ENCODE measurements at places on chromosomes 6 and 20.

GRCh38 chr6:127952831-127953230 is 52.0 kb upstream of the THEMIS start:
- DNase-seq, result no peak

DNA sequence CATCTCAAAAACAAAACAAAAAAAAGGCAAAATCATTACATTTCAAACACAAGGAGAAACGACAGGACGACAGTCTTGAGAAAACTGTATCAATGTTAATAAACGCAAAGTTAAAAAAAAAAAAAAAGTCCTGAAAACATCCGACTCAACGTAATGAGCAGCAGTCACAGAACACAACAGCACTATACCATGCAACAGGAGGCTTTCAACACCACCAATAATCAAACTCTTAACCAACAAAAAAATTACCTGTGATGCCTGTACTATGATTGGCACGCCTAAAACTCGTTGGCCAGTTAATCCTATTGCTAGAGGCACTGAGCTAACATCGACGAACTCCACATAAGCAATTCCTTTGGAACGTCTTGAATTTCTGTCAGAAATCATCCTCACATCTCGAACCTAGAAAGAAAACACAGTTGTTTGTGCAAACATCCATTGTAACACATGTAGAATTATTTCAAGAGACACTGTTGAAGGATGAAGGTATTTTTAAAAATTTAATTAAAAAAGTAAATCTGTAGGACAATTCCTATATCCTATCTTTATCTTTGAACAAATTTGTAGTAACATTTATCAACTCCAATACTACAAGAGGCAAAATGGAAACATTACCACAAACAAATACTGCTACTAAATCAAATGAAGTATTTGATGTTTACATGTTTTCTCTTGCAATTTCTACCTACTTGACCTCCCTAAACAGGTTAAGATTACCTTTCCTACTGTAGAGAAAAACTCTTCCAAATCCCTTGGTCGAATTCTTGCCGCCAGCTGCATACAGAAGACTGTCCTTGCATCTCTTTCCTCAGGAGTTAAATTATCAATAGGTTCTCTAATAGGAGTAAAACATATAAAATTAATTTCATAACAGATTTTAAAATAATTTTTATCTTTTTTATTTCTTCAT is 17.5 kb downstream of the RBM39 start:
- no peak for DNase-seq

DNA sequence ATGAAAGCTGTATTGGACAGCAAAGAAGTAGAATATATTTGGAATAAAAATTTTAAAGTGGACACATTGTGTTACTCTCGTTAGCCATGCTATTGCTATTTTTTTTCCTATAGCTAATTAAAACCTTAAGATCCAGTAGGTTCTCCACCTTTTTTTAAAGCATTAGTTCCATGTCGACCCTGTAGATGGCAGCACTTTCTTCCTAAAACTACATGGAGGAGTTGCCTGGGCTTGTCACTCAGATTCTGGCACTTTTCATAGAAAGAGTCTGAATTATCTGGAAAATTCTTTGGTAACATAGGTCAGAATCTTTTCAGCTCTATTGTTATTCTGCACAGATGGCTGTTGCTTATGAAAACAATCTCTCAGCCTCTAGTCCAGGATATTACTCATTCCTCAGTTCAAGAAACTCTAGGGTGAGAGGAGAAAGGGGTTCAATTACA is 42.0 kb upstream of the ESR1 start:
- peak; percentile 94 for DNase-seq

DNA sequence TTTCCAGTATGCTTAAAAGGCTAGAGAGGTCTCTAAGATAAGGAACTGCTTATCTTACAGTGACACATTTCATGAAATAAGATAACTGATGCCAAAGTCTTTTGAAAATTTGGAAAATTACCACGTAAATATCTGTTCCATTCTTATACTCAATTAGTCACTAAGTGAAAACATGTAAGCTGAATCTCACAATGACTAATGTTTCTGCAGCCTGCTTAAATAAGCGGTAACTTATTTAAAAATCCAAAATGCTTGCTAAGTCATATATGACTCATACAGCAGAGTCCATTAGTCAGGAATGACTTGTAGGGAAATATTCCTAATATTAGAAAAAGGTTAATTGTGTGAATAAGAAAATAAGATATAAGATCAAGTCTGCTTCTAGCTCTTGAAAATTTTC is 27.8 kb upstream of the LGSN start:
- peak; percentile 44 for DNase-seq

DNA sequence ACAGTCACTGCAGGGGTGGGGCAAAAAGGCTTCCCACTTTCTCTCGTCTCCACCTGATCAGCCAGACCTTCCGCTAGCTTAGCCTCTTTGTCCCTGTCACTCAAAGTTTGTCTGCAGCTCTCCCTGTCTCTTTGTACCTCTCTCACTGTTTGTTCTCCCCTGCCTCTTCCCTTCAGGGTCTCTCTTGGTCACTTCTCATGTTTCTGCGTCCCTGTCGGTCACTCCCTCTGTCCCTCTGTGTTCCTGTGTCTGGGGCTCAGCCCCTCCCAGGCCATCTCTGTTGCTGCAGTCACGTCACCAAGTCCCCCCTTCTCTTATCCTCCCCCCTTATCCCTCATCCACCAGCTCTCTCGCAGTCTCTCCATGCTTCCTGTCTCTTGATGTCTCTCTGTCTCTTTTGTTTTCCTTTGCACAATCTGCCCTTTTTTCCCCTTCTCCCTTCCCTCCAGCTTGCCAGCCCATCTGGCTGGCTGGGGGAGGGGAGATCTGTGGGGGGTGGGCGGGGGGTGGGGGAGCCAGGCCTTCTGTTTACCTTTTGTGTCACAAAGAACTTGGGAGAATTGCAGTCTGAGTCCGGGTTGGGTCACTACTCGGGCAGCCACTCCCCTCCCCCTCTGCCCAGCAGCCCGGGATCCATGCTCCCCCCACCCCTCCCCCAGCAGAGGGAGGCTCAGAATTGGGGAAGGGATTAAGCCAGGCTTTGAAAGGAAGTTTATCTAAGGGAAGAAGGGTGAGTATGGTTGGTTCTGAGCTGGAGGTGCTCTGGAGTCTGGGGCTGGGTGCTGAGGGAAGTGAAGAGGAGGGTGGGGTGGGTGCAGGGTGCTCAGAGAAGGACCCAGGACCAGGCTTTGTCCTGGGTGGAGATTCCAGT is 32.3 kb downstream of the FOXP4 start:
- DNase-seq, result no peak

- no peak for DNase-seq
Measured at GRCh38 chr6:110363748-110364147, 5.6 kb upstream of the METTL24 start.

DNA sequence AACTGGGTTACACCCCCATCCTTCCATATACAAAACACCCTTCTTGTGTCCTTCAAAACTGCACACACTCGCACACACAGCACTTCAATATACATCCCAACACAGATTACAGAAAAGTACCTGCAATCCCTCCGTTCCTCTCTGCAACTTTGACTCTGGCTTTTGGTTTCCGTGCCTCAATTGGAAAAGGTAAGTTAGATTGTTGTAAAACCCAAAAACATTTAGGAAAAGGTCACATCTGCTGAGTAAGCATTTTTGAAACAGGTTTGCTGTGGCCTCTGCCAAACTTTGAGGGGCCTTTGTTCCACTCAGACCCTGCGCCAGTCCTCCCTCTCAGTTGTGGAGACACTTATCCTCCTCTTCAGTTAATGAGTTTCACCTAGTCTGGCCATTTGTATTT is 4.2 kb downstream of the NKX2-4 start:
- DNase-seq, result no peak

GRCh38 chr6:148509119-148509799 is 166.6 kb downstream of the SASH1 start:
- peak; percentile 69 for DNase-seq

DNA sequence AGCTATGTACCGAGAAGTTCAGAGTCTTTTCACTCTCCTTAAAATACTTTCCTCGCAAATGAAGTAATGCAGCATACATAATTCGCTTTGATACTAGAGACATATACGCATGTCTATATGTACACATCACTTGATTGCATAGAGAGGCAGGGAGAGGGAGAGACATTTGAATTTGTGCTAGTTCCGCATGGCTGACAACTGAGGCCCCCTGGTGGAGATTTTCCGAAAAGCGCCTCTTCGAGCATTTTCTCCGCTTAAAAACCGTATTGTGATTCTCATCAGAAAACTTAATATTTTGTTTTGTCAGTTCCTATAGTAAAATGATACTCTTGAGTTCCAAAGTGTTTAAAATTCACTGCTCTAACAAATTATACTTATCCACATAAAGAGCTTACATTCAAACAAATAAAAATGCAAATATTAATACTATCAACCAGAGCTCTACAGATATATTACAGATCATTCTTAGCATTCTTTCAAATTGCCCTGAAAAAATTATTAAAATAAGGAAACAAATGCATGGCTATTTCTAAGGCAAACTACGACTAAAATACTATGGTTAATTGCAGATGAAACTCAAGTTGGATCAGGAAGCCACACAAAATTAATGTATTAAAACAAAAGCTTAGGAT is 637 bp downstream of the MYLK4 start:
- DNase-seq, result peak; percentile 85
